ENCODE measurements at places on chromosomes 2 and 18.

- DNase-seq = peak; percentile 67
Measured at GRCh38 chr2:191247381-191248057, 2.3 kb downstream of the MYO1B start.

GRCh38 chr2:2926858-2927175 is 450.8 kb downstream of the EIPR1 start:
- no peak for DNase-seq

DNA sequence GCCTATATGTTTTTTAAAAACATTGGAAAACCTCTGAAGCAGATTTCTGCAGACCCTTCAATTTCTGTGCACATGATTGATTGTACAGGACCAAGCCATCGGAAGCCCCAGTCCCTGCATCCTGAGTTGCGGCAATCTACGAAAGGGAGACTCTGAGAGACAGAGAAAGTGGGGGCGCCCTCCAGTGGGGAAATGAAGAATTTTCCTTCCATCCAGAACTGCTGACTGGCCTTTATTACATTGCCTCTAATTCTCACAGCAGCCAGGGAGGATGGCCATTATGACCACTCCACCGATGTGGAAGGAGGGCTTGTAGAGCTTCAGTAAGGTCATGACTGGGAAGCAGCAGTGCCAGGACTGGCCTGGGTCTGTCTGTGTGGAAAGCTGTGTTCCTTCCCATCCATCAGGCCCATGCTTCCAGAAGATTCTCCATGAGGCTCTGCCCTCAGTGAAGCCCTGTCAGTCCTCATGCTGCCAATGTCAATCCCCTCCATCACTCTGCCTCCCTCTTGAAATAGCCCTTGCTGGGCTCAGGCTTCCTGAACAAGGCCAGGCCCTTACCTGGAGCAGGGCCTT is 20.0 kb upstream of the RESP18 start:
- DNase-seq = no peak

DNA sequence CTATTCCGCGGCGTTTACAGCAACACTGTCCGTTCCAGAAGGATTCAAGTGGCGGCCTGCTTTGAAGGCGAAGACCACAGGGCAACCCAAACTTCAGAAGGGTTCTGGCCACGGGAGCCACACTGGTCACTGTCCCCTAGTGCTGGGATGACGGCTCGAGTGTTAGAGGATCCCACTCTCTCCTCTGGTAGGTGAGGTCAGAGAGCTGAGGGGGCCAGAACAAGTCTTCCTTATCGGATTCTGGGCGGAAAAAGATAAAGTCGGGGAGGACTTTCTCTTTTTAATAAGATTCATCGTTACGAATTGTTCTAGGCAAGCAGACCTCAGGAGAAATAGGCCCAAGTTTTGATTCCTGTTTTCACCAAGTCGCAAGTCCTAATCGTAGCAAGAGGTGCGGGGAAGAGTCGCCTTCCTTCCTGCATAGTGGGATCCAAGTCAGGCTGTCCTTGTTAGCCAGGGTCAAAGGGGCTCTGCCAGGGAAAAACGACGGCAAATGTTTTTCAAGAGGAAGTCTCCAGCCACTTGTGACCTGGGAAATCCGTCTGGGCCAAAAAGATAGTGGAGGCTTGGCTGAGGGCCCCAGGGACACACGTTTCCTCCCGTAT is 864 bp upstream of the MYL12A start:
- DNase-seq = peak; percentile 96

DNA sequence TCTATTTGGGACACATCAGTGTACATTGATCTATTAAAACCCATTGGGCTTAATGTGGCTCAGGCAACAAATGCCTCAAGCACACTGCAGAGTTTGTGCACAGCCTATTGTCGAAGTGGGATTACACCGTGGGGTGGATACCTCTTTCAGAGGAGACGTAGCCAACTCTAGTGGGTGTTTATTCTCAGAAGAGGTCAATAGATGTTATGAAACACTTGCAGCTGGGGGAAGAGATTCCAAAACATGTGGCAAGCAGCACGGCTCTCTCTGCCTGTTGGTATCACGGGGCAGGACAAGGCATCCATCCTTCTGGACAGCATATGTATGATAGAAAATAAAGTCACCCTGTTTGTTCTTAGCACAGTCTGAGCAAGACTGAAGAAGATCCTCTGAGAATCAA is 121.4 kb upstream of the COPS8 start:
- DNase-seq = no peak

DNA sequence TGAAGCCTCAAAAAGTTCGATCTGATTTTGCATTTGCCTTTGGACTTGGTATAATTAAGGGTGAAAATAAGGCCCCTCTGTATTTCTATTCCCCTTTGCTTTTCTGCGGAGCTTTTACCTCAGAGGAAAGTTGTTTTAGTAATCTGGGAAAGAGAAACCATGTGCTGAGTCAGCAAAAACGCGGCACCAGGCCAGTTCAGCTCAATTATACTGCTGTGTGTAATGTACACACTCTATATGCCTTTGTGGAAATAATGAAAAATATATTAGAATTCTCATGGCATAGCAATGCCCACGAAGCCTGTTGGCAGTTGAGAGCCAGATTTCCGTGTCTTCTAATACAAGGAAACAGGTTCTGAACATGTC is 161.9 kb upstream of the SIX2 start:
- no peak for DNase-seq

DNA sequence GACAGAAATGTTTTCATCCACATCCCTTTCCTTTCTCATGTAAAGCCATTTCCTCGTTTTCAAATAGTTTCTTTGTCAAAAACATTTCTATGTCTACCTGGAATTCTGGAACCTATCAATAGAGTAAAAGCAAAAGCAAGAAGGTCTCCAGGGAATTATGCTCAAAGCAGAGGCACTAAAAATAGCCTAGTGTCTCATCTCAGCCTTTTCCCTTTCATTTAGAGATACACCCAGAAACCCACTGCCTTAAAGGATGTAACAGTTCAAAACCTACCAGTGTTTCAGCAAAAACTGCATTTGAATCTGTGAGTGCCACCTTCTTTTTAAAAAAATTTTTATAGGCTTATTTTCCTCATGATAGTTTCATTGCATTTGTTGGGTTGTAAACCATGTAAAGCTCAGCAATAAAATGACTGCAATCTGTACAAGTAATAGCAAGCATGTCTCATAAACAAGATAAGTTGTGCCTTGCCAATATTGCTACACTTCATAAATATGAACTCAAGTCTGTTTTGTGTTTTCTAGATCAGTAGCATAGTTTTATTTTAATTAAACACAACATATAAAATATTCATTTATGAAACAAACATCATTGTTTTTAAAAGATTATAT is 927.3 kb upstream of the ACVR2A start:
- DNase-seq = no peak

- DNase-seq = no peak
Measured at GRCh38 chr2:219409619-219410018, 8.6 kb upstream of the DES start.

DNA sequence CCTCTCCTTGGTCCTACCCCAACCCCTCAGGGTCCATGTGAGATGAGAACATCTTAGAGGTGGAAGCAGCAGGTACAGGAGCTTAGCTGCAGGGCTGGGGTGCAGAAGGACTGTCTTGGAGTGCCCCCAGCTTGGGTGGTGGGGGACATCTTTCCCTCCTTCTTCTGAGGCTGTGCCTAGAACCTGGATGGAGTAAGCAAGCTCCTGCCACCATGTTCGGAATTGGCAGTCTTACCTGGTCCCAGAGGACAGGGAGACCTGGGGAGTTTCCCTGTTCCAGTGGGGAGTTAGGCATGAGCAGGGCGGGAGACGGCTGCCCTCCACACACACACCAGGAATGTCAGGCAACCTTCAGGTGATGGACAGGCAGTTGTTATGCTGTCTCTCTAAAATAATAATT is 131.0 kb upstream of the COPS8 start:
- no peak for DNase-seq

GRCh38 chr2:225254363-225254762 is 145.1 kb upstream of the NYAP2 start:
- no peak for DNase-seq

- DNase-seq = no peak
Measured at GRCh38 chr18:79471046-79471445, 75.3 kb downstream of the NFATC1 start.

GRCh38 chr18:13813271-13813849 is 10.6 kb upstream of the MC5R start:
- no peak for DNase-seq

GRCh38 chr2:157934684-157935377 is 58.7 kb upstream of the ACVR1 start:
- no peak for DNase-seq

DNA sequence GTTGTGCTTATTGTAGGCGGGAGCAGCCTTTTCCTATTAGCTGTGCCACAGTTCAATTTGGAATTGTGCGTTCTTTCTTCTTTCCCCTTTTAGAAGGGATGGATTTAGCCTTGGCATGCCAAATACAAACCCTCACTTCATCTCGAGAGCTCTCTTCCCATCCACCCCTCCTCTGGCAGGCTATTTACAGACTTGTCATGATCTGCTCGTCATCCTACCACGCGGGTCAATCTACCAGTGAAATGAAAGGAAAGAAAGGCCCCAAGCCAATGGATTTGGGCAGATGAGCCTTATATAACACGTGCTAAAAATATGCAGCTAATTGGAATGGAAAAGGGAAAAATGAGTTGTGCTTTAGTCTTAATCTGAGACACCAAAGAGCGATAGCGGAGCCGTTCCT is 277.5 kb downstream of the PRKCE start:
- no peak for DNase-seq

GRCh38 chr2:241053576-241054251 is 48.4 kb downstream of the MTERF4 start:
- no peak for DNase-seq

DNA sequence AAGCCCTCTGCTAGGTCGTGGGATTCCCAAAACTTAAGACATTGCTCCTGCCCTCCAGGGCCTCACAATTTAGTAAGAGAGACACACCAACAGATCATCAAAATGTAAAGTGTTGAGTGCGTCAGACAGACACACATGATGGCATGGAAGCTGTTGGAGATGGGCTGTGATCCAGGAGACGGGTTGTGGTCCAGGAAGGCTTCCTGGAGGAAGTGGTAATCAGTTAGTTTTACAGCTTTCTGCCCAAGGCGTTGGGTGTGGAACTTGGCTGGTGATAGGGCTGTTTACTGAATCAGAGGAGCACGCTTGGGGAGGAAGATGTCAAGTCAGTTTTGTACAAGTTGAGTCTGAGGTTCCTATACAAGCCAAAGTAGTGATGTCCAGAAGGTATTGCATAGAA is 24.0 kb upstream of the GLI2 start:
- DNase-seq = no peak

DNA sequence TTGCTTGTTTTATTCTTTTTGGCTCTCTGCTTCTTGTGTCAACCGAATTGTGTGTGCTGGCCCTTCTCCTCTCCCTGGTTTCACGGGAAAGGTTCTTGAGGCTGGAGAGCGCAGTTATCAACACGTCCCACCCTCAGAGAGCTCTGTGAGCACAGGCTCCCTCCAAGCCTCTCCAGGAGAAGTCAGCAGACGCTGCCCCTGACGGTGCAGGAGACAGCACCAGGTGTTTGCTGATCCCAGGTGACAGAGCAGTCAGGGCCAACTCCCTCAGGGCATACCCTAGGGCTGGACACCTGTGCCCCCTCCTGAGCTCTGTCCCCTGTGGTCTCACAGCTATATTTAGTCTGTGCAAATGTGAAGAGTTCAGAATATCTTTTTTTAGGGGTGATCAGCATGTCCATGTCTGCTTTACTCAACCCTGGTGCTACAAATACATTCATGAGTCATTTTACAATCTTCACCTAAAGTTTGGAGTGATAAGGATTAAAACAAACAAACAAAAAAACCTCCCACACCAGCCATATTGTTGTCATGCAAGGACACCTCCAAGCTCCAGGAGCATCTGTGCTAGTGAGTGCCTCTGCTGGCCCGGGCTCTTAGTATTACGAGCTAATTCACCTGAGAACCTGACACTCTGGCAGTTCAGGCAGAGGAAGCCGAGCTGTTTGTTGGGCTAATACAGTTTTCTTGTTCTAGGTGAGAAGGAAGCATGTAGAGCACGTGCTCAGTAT is 65.9 kb upstream of the TMEM200C start:
- no peak for DNase-seq

DNA sequence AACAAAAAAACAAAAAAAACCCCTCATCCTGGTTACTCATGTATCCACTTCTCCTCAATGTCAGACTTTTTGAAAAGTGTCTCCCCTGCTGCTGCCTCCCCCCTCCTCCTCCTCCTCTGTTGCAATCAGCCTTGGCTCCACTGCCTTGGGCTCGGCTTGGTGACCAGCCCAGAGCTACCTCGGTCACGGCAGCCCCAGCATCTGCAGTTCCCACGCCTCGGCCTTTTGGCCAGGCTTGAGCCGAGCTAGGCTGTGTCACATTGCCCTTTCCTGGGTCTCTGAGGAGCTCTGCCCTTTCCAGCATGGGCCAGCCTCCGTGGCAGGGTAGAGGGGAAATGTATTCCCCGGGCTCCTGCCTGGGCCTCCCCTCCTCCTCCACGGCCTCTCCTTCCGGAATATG is 22.7 kb upstream of the INHBB start:
- DNase-seq = no peak

DNA sequence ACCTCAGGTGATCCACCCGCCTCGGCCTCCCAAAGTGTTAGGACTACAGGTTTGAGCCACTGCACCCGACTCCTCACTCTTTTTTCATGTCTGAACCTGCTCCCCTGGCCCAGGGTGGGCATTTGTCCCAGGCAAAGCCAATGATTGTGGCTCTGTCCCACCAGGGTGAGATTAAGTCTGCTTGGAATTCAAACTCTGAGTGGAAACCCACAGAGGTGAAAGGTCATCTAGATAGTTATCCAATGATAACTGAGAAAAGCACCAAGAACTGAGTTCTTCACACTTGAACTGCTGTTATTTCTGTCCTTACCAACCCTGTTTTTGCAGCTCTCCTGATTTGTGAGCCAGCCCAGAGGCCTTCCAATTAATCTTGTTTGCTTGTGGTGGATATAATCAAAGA is 62.4 kb upstream of the ACVR1 start:
- DNase-seq = no peak

DNA sequence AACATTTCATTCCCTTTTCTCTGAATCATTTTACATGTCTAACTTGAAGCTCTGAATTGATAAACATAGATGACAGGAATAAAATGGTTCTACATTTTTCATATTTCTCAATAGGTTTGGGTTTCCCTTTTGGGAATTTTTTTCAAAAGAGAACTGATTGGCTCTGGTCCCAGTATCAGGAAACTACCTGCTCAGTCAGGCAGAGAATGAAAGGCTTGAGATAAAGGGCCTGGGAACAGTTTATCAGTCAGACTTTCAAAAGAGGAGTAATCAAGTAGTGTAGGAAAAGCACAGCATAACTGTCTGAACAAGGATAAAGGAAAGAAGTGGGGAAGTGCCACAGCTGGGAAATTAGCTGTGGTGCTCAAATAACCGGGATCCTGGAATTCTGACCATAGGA is 28.3 kb upstream of the CCL20 start:
- no peak for DNase-seq

- no peak for DNase-seq
Measured at GRCh38 chr2:232362174-232362900, 16.2 kb upstream of the ALPP start.

DNA sequence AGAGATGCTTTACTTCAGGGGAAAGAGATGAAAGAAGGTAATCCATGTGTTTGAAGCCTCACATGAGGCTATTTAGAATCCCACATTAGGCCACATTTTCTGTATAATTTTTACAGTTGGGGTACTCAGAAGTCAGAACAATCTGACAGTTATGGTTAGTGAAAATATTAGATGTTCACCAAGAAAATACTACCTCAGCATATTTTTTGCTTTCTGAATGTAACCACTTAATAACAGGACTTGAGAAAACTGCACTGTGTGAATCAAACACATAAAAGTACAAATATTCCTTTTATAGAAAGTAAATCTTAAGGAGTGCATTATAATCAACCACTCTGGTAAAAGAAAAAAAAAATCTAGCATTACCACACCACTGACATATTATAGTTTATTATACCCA is 169.3 kb downstream of the SATB2 start:
- no peak for DNase-seq

GRCh38 chr2:197265924-197266323 is 44.7 kb downstream of the ANKRD44 start:
- no peak for DNase-seq

Measured in glomerular endothelial cell (primary cell).